ENCODE measurements at places on chromosomes 5 and 9. TPM values are rescaled to one million over a fixed set of nuclear protein-coding genes. Genes with fewer than 3 reads are reported as not detected.

The PRUNE2 gene
- total RNA-seq: 11.3 TPM

The OR1B1 gene
- not detected for total RNA-seq

The CNTLN gene
- total RNA-seq: 8.4 TPM

The TSSK1B gene
- total RNA-seq: 0.16 TPM

The DBH gene
- not detected for total RNA-seq

The IL5 gene
- not detected for total RNA-seq

The ITGA2 gene
- 8.3 TPM for total RNA-seq

The SVEP1 gene
- 62.5 TPM for total RNA-seq

The STPG3 gene
- not detected for total RNA-seq

The SPINK13 gene
- not detected for total RNA-seq

Measured in bronchial smooth muscle cell (primary cell).